ENCODE measurements at places on chromosomes 1 and 21.

- no peak for DNase-seq
These were observed 44.1 kb upstream of the BARHL2 start for GRCh38 chr1:90761156-90761555.

DNA sequence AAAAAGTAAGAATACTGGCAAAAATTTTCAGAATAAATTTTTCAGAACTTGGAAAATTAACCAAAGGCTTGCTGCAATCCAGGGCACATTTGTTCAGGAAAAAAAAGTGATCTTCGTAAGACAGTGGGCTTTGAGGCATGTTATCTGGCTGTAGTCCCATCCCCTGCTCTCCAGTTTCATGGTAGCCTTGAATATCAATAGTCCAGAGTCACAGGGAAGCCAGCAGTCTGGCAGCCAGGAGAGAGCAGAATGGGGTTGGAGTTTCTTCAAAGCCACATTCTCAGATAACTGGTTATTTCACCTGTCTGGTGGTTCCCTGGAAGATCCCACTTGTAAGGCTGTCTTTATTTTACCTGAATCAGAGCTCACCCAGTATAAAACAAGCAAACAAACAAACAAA is 669.3 kb downstream of the MATN1 start:
- no peak for DNase-seq

DNA sequence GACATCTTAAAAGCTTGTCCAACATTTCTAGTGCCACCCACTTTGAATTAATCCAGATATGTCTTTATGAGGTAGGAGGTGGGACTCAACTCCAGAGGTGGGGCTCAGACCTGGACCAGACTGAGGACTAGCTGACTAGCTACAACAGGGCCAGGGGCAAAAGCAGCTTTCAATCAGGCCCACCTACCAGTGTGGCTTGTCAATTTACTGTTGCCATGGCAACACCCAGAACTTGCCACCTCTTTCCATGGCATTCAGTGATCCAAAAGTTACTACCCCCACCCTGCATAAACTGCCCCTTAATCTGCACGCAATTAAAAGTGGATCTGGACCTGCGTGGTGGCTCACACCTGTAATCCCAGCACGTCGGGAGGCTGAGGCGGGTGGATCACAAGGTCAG is 113.2 kb upstream of the KAZN start:
- no peak for DNase-seq

- no peak for DNase-seq
These were observed 67.0 kb downstream of the XCL2 start for GRCh38 chr1:168476588-168477385.

GRCh38 chr1:64934115-64934877 is 32.1 kb downstream of the JAK1 start:
- DNase-seq = peak; percentile 73

DNA sequence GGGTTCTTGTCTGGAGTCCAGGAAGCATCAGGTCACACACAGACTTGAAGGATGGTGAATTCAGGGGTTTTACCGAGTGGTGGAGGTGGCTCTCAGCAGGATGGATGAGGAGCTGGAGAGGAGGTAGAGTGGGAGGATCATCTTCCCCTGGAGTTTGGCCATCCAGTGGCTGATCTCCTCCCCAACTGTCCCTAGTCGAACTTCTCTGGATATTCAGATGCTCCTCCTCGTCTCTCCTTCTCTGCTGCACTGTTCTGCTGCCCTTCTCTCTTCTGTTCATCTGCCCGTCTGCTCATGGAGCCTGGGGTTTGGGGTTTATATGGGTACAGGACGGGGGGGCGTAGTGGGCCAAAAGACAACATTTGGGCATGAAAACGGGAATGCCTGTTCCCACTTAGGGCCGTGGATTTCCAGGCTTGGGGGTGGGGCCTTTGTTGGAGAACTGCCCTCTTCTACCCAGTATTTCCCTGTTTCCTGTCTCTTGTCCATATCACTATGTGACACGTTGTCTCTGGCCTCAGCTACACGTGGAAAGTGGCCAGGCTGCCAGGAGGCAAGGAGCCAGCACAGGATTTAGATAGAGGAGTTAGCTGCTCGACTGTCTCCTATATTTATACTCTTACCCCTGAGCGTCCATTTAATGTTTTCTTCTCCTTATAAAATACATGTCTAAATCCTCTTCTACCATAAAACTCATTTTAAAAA is 76.7 kb downstream of the SIPA1L2 start:
- DNase-seq = no peak

DNA sequence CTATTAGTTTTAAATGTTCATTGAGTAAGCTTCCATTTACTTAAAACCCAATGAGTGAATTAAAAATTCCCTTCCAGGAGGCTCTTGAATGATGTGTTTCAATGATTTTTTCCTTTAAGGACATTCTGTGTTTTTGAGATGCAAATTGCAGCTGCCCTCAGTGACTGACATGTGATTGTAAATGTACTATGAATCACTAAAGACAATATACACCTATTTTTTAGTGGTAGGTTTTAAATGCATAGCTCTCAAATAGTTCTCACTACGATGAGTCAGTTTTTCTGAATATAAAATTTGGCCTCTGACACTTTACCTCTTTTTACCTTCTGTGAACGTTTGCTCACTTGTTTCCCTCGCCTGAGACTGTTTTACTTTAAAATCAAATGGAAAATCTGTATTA is 204.7 kb downstream of the BARHL2 start:
- no peak for DNase-seq

DNA sequence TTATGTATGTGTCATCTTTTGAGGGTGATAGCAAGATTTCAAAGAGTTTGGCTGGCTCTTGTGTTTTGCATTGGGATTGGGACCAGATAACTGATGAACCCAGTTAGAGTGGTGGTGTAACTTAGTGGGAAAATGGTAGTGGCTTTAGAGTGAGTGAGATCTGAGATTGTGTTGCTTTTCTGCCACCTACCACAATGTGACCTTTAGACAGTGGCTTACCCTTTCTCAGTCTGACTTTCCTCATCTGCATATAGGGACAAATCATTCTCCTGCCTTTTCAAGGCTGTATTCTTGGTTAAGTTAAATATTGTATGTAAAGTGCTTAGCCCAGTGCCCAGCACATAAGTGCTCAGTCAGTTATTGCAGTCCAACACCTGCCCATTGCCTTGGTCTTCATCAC is 31.3 kb downstream of the CENPF start:
- DNase-seq = no peak

DNA sequence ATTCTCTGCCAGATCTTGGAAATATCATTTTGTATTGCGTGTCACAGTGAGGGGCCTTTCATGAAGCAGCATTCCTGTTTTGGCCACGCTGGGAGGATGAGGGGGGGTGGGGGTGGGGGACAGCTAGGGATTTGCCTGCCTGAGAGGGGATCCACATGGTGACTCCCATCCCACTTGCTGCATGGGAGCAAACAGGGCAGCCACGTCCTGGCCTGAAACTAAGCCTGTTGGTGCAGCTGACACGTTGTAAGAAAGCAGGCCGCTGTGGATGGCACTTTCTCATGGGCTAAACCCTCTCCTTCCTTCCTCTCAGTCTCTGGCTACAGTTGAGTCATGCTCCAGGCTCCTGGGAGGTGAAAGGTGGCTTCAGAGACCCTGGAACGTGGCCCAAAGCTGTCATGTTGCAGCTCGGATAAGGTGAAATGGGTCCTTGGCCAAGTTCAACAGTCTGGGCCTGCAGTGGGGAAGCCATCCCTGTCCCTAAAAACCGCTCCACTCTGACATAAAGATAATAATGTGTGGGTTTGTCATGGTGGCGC is 346.7 kb upstream of the VAMP3 start:
- no peak for DNase-seq

- DNase-seq = no peak
These were observed 3.7 kb downstream of the PEF1 start for GRCh38 chr1:31640964-31641363.

- DNase-seq = no peak
These were observed 206.4 kb downstream of the PTPRC start for GRCh38 chr1:198845271-198845670.

- DNase-seq = no peak
These were observed 24.3 kb downstream of the LDLRAP1 start for GRCh38 chr1:25567710-25568089.

- peak; percentile 85 for DNase-seq
These were observed 80.5 kb upstream of the BMP8A start for GRCh38 chr1:39410915-39411436.

DNA sequence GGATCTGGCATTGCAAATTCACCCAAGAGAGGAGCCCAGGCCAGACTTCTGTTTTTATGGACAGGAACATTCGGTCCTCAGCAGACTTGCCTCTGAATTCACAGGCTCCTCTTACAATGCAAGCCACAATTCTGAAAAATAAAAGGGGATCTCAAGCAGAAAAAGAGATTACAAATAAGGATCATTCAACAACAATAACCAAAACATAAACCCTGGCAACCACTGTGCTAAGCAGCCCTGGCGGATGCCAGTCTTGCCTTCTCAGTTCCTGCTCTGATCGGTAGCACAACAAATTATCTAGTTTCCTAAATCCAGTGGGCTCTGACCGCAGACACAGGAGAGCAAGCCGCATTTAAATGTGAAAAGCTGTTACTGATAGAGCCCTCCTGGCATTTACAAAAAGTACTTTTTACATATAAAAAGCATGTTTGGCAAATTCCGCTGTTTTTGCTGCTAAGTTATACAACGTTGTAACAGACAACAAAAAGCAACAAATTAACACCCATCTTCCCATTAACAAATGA is 123.4 kb upstream of the FOXD3 start:
- no peak for DNase-seq

All from AG08395 (cell line).